Aorta (tissue), 5 donors: ENCODE measurements at places on chromosomes 2 and 18.

- no peak overlapping the region for H3K4me3 ChIP-seq
- no peaks in the 10 kb centered on the region for H3K4me1 ChIP-seq
- no peaks in the 10 kb centered on the region for H3K27me3 ChIP-seq
- H3K27ac ChIP-seq = no peak overlapping the region
- DNase-seq = no peak
- H3K36me3 ChIP-seq = no peaks in the 10 kb centered on the region
Measured at GRCh38 chr2:41182961-41183360, 731.1 kb upstream of the SLC8A1 start.

GRCh38 chr2:127429844-127430425 is 11.7 kb downstream of the PROC start:
- no peak overlapping the region for H3K4me3 ChIP-seq
- H3K36me3 ChIP-seq = no peaks in the 10 kb centered on the region
- no peak overlapping the region for H3K27ac ChIP-seq
- no peaks in the 10 kb centered on the region for H3K4me1 ChIP-seq
- H3K27me3 ChIP-seq = no peaks in the 10 kb centered on the region

GRCh38 chr18:62165583-62165982 is 21.3 kb downstream of the PIGN start:
- no peaks in the 10 kb centered on the region for H3K27me3 ChIP-seq
- no peaks in the 10 kb centered on the region for H3K36me3 ChIP-seq
- no peaks in the 10 kb centered on the region for H3K4me1 ChIP-seq
- no peak overlapping the region for H3K27ac ChIP-seq
- no peak for DNase-seq
- H3K4me3 ChIP-seq = no peak overlapping the region

- H3K27me3 ChIP-seq = no peaks in the 10 kb centered on the region
- DNase-seq = no peak
- no peaks in the 10 kb centered on the region for H3K4me1 ChIP-seq
- H3K4me3 ChIP-seq = no peak overlapping the region
Measured at GRCh38 chr2:149145314-149146295, 107.1 kb downstream of the LYPD6B start.

DNA sequence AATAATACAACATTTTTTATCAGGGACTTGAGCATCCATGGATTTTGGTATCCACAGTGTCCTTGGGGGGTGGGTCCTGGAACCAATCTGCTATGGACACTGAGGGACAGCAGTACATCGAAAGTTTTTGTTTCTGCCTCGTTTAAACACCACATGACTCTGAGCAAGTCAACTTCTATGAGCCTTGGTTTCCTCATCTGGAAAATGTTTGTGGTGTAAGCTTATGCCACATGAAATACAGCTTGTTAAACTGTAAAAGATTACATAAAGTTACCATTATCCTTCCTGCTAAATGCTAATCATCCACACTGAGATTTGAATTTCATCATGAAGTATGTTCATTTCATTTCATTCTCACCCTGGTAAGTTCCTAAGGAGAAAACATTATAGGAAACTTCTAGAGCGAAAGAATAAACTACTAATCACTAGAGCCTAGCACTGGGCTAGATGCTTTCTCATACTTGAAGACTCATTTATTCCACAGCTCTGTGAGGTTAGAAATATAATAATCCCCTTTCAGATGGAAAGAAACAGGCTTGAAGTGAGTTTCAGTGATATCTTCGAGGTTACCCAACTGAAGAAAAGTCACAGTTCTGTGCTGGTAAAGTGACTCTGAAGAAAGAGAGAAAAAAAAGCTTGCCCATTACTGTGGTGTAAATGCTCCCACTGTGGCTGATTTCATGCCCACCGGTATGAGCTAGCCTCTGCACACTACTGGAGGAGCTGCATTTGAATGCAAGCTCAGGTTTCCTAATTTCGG is 29.2 kb downstream of the MCFD2 start:
- no peaks in the 10 kb centered on the region for H3K27me3 ChIP-seq
- H3K27ac ChIP-seq = no peak overlapping the region
- H3K36me3 ChIP-seq = no peaks in the 10 kb centered on the region
- no peaks in the 10 kb centered on the region for H3K4me1 ChIP-seq

DNA sequence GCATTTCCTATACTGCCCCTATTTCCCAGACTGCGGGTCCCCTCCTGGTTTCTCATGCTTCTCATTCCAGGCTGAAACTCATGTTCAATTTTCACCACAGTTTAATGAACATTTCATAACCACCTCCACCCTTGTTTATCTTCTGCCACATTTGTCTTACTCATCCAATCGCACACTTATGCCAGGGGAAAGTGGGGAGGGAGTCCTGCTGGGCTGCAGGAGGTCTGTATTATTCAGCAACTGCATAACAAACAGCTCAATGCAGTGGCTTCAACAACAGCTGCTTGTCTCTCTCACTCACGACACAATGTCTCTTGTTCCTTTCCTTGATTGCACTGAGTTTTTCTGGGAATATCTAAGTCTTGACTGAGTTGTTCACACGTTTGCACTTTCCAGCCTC is 106.0 kb downstream of the ZNF519 start:
- no peaks in the 10 kb centered on the region for H3K4me1 ChIP-seq
- DNase-seq = no peak
- no peak overlapping the region for H3K4me3 ChIP-seq
- no peaks in the 10 kb centered on the region for H3K27me3 ChIP-seq
- no peak overlapping the region for H3K27ac ChIP-seq

DNA sequence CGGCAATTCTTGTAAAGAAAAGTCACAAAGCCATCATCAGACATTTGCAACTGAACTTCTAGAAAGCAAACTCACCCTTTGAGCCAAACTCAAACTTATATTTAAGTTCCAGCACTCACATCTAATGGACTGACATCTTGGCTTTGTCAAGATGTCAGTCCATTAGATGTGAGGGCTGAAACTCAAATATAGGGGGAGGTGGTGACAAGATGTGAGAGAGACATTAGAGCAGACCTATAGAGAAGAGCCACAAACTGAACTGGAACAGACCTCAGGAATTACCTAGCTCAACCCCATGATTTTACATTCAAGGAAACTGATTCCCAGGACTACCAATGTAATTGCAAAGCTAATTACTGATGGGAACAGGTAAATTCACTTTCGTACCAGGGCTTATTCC is 543.8 kb downstream of the TNS1 start:
- H3K4me1 ChIP-seq = no peaks in the 10 kb centered on the region
- no peak overlapping the region for H3K27ac ChIP-seq
- no peak for DNase-seq
- H3K27me3 ChIP-seq = no peaks in the 10 kb centered on the region

DNA sequence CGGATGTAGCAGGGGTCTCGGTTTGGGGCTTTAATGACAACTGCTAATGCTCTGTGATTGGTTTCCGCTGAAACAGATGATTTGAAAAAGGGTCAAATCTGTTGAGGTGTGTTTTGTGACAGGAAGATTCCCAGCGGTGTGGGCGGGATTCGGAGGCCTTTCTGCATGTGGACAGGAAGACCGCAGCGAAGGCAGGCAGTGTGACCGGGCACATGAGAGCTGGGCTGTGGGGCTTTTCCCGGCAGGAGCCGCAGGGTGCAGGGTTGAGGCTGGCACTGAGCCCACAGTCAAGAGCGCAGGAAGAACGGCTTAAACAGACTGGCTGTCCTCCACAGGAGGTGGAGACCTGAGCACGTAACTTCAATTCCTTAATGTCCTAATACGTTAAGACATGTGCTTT is 180.0 kb upstream of the TPO start:
- no peak for DNase-seq
- H3K27me3 ChIP-seq = no peaks in the 10 kb centered on the region
- H3K36me3 ChIP-seq = no peaks in the 10 kb centered on the region
- H3K27ac ChIP-seq = no peak overlapping the region

DNA sequence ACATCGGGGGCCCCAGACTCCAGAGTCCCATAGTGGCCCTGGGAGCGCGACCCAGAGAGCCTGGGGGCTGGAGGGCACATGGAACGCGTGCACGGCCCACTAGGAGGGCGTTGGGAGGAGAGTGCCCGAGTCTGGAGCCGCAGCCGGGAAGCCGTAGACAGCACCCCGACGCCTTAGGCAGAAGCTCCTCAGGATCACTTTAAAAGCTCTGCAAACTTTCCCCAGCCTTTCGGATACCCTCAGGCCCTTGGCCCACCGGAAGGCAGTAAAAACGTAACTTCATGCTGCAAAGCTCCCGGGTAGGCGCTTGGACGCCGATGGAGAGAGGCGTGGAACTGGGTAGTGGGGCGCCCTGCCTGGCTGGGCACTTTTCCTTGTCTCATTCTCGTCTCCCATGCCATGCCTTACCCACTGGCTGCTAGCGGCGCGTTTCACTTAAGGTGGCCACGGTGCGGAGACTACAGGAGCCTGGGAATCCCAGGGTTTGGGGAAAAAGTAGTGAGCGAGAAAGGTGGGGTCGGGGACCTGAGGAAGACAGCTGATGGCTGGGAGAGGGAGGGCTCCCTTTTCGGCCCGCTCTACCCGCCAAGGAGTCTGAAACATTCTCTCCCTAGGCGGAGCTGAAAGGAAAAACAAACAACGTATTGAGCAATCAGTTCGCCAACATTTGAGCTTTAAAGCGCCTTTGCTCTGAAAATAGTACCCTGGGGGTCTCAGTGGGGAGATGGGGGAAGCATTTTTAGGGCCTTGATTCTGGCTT is 141.8 kb downstream of the MEIS1 start:
- peak; percentile 76 for DNase-seq
- H3K4me3 ChIP-seq = peak overlapping the region; percentile 46
- H3K4me1 ChIP-seq = no peaks in the 10 kb centered on the region
- no peaks in the 10 kb centered on the region for H3K36me3 ChIP-seq

DNA sequence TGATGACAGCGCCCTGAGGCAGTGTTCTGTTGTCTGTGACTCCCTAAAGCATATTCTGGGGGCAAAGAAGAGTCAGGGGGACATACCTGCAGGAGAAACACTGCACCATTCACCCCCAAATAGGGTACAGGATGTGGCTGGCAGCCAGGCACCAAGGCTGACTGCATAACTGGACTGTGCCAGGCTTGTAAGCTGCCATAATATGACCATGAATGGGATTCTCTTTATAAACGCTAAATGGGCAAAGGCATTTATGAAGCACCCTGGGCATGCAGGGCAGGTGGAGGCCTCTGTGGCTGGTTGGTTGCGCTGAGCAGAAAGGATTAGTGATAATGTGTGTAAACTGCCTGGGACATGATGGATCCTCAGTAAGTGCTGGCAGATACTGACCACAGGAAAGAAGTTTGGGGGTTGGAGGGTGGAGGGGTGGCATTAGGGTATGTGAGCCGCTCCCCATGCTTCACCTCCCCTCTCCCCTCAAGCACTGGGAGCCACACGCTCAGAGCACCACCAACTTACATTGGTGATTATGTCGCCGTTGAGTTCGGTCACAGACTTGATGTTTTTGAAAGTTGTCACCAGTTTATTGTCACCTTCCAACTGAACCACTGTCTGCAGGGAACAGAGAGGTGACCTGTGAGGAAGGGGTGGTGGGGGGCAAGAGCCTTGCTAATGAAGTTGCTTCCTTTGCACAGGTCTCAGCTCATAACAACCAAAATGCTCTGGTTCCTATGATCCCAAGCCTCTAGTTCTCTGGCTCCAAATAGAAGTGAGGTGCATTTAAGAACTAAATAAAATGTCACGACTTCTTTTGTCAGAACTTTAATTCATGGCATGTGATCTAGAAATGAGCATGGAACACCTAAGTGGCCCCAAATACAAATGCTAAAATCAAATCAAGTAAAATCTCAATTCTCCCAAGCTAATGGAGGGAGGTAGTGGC is 3.6 kb downstream of the FABP1 start:
- no peaks in the 10 kb centered on the region for H3K4me1 ChIP-seq
- H3K36me3 ChIP-seq = no peaks in the 10 kb centered on the region
- H3K4me3 ChIP-seq = no peak overlapping the region
- no peak for DNase-seq
- H3K27ac ChIP-seq = no peak overlapping the region

DNA sequence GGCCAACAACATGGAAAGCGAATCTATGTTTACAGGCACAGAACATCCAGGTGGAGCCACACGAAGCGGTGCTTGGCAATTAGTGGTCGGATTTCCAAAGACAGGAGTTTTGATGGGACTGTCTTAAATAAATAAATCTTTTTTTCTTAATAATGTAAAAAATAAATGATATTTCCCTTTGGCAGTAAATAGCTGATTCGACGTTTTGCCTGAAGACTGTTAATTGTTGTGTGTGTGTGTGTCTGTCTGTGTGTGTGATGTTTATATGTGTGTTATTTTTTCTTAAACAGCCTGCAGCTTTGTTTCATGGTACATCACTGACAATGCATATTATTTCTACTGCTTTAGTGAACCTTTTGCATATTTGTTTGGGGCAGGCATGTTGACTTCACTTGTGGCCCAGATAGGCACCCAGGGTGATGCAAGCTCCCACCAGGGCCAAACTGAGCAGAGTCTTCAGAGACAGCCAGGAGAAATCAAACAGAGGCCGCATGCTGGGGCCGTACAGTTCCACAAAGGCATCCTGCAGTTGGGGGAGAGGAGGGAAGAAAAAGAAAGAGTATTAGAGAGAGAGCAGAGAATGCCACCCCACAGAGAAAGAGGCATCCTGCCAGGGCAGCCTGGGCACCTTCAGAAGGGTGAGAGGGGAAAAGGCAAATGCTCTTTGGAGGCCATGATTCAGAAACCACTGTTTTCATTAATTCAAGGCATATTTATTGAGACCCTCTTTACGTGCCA is 191.2 kb downstream of the BCL2 start:
- H3K36me3 ChIP-seq = no peaks in the 10 kb centered on the region
- H3K27me3 ChIP-seq = no peaks in the 10 kb centered on the region
- no peak overlapping the region for H3K27ac ChIP-seq
- H3K4me1 ChIP-seq = no peaks in the 10 kb centered on the region
- DNase-seq = no peak

- H3K36me3 ChIP-seq = no peaks in the 10 kb centered on the region
- no peak overlapping the region for H3K4me3 ChIP-seq
- no peak for DNase-seq
- H3K4me1 ChIP-seq = peaks cover 6% of the 10 kb centered on the region
- H3K27ac ChIP-seq = no peak overlapping the region
- no peaks in the 10 kb centered on the region for H3K27me3 ChIP-seq
Measured at GRCh38 chr2:37637985-37638384, 33.5 kb downstream of the CDC42EP3 start.

GRCh38 chr2:106020821-106021661 is 173.1 kb downstream of the UXS1 start:
- no peaks in the 10 kb centered on the region for H3K27me3 ChIP-seq
- no peak overlapping the region for H3K4me3 ChIP-seq
- peak; percentile 77 for DNase-seq
- H3K4me1 ChIP-seq = peaks cover 3% of the 10 kb centered on the region
- peak overlapping the region; percentile 18 for H3K27ac ChIP-seq

GRCh38 chr18:77597726-77598125 is 348.1 kb downstream of the GALR1 start:
- H3K4me1 ChIP-seq = no peaks in the 10 kb centered on the region
- H3K4me3 ChIP-seq = no peak overlapping the region
- no peaks in the 10 kb centered on the region for H3K36me3 ChIP-seq
- no peaks in the 10 kb centered on the region for H3K27me3 ChIP-seq

DNA sequence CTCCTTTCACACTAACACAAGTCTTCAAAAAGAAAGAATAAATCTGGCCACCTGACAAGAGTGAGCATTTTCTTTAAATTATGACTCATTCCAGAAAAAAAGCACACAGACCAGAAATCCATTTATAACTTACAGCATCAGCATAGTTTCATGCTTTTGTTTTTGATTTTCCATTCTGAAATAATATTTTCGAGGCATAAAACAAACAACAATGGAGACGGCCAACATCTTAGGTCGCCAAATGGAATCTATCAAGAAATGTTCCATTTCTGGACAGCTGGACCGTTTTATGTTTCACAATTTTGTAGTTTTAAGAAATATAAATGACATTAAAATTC is 165.4 kb upstream of the ZFP36L2 start:
- H3K27me3 ChIP-seq = no peaks in the 10 kb centered on the region
- H3K4me1 ChIP-seq = peaks cover 3% of the 10 kb centered on the region
- no peak for DNase-seq
- H3K4me3 ChIP-seq = no peak overlapping the region
- peak overlapping the region; percentile 98 for H3K27ac ChIP-seq
- H3K36me3 ChIP-seq = no peaks in the 10 kb centered on the region
